ENCODE measurements at places on chromosomes 4 and X.

DNA sequence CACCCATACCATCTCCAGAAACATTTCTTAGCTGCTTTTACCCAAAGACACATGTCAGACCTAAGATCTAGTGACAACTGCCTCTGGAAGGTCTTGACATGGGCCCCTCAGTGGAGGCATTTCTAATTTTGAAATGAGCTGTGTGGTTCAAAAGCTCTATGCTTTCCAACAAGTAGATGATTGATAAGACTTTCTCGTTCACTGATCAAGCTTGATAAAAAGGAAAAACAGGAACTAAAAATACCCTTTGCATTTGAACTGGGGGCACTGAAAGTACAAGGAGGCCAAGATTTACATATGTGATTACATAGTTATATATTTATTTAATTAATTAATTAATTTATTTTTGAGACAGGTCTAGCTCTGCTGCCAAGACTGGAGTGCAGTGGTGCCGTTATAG, 61.3 kb upstream of the SCOC start:
- no peak for DNase-seq

DNA sequence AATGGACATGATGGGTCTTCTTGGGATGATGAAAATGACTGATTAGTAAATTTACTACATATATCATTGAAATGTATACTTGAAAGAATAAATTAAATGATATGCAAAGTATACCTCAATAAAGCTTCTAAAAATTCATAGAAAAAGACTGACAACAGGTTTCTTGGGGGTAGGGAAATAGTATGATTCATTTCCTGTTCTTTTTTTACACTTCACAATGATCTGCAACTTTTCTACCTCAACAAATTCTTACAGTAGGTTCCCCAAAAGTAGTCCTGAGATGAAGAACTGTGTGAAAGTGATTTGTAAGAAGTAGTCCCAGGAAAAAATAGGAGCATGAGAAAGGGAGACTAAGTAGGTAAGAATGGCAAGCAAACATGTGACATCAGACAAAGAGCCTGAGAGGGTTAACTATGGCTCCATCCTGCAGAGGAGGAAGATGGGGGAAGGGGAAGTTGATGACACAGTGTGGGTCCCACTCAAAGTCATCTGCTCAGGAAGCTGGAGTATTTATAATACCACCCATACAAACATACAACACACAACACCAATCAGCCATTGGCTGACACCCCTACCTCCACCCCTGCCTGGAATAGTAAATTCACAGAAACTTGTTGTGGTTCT, 73.9 kb downstream of the ARHGAP6 start:
- DNase-seq = peak; percentile 63

DNA sequence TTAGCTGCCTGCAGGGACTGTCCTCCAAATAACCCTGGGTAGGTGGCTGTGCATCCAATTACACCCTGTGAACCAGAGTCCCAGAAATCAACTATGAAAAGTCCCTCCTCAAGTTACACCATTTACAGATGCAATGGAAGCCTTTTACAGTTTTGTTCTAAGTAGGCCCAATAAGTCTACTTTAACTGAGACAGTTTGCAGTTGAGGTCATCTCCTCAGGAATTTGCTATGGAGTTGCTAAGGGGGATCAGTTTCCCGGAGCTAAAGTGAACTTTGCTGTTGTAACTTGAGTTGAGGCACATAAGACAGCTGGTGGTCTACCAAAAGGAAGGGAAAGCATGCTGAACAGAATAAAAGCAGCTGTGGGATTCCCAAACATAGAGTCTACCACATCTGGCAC, 121.6 kb upstream of the STK26 start:
- no peak for DNase-seq

GRCh38 chr4:69811166-69811565, 48.8 kb downstream of the SULT1E1 start:
- DNase-seq = no peak

GRCh38 chr4:87179751-87180150, 40.7 kb downstream of the KLHL8 start:
- no peak for DNase-seq

DNA sequence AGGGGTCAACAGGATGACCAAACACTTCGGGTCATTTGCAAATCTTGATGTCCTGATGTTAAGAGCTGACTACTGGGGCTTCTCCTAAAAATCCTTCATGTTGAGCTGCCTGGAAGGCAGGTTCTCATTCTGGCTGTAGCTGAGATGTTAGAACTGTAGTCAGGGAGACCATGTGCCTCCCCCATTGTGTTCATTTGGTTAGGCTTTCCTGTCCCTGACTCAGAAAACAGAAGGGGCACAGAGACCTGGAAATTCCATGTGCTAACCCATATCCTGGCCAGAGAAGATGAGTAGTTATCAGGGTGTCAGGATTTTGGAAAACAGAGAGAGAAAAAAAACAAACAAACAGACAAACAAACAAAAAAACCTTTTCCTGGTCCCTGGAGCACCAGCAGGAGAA, 177.5 kb downstream of the AR start:
- DNase-seq = peak; percentile 9
